ENCODE measurements at places on chromosomes 3 and 15.

DNA sequence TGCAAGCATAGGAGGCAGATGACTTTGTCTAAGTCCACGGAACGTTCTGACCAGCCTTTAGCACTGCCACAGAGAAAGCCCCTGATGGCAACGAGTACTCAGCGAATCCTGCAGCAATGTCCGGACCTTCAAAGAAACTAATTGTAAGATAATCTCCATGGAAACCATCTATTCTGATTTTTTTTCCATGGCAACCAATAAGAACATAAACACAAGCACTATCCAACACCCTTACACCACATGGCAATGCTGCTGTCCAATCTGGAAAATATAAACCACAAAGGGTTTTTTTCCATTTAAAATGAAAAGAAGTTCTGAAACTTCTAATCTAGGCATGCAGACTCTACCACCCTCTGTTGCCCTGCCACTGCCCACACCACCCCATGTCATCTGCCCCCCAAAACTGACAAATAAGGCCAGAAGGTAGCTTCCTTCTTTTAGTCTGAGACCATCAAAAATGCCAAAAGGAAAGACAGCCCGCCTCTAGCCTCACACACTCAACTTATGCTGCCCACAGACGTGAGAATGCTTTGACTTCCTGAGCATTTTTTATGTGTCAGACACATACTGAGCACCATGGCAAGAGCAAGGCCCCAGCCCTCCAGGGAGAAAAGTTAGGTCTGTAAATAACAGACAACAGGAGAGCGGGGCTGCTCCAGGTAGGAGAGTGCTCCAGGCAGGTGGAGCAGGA is 44.5 kb downstream of the POC1A start:
- H3K4me1 ChIP-seq = peaks cover 18% of the 10 kb centered on the region
- no peaks in the 10 kb centered on the region for H3K27me3 ChIP-seq
- no peak for DNase-seq
- H3K4me3 ChIP-seq = no peak overlapping the region
- peaks cover 1% of the 10 kb centered on the region for H3K36me3 ChIP-seq
- no peak overlapping the region for H3K27ac ChIP-seq

DNA sequence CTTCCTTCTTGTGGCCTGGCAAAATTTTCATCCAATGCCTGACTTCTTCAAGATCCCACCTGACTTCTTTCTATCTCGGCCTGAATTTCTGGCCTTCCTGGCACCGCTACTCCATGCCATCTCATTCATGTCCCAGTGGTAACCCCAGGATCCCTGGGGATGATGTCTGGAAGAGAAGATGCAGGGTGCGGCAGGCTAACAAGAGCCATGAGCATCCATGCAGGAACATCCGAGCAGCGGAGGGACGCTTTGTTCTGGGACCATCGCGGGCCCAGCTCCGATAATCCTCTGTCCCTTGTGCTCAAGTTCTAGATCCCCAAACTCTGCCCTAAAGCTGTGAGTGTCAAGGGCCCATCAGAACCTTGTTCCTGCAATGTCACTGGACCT is 10.9 kb downstream of the MYL3 start:
- DNase-seq = no peak
- peaks cover 3% of the 10 kb centered on the region for H3K4me1 ChIP-seq
- no peak overlapping the region for H3K4me3 ChIP-seq
- H3K36me3 ChIP-seq = no peaks in the 10 kb centered on the region
- no peak overlapping the region for H3K27ac ChIP-seq
- H3K27me3 ChIP-seq = no peaks in the 10 kb centered on the region

GRCh38 chr3:149662240-149662887 is 4.5 kb upstream of the WWTR1 start:
- peaks cover 10% of the 10 kb centered on the region for H3K4me1 ChIP-seq
- H3K4me3 ChIP-seq = no peak overlapping the region
- no peaks in the 10 kb centered on the region for H3K36me3 ChIP-seq

DNA sequence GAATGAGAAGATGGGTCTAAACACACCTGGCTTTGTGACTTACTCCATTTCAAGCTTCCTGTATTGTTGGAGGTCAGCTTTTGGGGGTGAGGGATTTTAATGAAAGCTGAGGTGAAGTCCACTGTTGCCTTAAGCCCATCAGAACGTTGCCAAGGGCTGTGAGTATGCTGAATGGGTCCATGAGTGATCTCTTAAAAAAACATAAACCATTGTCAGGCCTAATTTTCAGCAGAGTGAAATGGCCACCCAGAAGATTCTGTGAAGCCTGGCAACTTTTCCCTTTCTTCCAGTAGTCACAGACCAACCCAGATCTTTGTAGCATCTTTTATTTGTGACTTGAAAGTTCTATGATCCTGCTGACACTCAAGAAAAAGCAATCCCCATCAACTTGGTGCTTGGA is 87.0 kb downstream of the SMAD3 start:
- H3K36me3 ChIP-seq = no peaks in the 10 kb centered on the region
- H3K4me3 ChIP-seq = no peak overlapping the region
- H3K4me1 ChIP-seq = peaks cover 2% of the 10 kb centered on the region
- H3K27ac ChIP-seq = no peak overlapping the region
- no peak for DNase-seq

GRCh38 chr15:88637841-88638625 is 783 bp upstream of the ISG20 start:
- peak overlapping the region; percentile 96 for H3K27ac ChIP-seq
- peaks cover 16% of the 10 kb centered on the region for H3K4me1 ChIP-seq
- no peaks in the 10 kb centered on the region for H3K27me3 ChIP-seq

DNA sequence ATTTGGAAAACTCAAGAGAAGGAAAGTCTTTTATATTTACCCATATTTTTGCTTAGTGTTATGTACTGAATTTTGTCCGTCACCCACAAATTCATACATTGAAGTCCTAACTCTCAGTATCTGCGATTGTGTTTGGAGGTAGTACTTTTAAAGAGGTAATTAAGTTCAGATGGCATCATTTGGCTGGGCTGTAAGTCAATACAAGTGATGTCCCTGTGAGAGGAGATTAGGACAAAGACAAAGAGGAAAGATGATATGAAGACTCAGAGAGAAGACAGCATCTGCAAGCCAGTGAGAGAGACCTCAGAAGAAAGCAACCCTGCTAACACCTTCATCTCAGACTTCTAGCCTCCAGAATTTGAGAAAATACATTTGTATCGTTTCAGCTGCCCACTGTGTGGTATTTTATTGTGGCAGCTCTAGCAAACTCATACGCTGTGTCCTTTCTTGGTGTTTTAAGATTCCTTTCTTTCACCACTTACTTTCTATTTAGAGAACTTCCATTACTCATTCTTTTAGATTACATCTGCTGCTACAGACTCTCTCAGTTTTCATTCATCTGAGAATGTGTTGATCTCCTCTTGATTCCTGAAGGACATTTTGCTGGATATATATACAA is 17.0 kb downstream of the LRCH3 start:
- no peaks in the 10 kb centered on the region for H3K36me3 ChIP-seq
- no peak overlapping the region for H3K4me3 ChIP-seq
- H3K27me3 ChIP-seq = no peaks in the 10 kb centered on the region
- DNase-seq = no peak

- no peak for DNase-seq
- no peaks in the 10 kb centered on the region for H3K27me3 ChIP-seq
- H3K4me1 ChIP-seq = no peaks in the 10 kb centered on the region
Observed at GRCh38 chr3:106114848-106115247, 246.0 kb upstream of the CBLB start.

GRCh38 chr3:122533931-122534334 is 19.2 kb upstream of the KPNA1 start:
- peaks cover 76% of the 10 kb centered on the region for H3K36me3 ChIP-seq
- no peaks in the 10 kb centered on the region for H3K4me1 ChIP-seq
- H3K27me3 ChIP-seq = no peaks in the 10 kb centered on the region
- no peak for DNase-seq
- no peak overlapping the region for H3K4me3 ChIP-seq

- DNase-seq = no peak
- no peak overlapping the region for H3K4me3 ChIP-seq
- H3K27me3 ChIP-seq = no peaks in the 10 kb centered on the region
- no peaks in the 10 kb centered on the region for H3K36me3 ChIP-seq
- no peak overlapping the region for H3K27ac ChIP-seq
- H3K4me1 ChIP-seq = no peaks in the 10 kb centered on the region
Observed at GRCh38 chr3:64988188-64988587, 300.4 kb upstream of the ADAMTS9 start.

GRCh38 chr15:67101911-67102598 is 36.7 kb downstream of the SMAD3 start:
- no peak for DNase-seq
- no peak overlapping the region for H3K4me3 ChIP-seq
- no peaks in the 10 kb centered on the region for H3K36me3 ChIP-seq
- H3K27me3 ChIP-seq = no peaks in the 10 kb centered on the region
- H3K4me1 ChIP-seq = peaks cover 47% of the 10 kb centered on the region
- H3K27ac ChIP-seq = no peak overlapping the region

- H3K4me3 ChIP-seq = no peak overlapping the region
- no peak overlapping the region for H3K27ac ChIP-seq
- no peaks in the 10 kb centered on the region for H3K4me1 ChIP-seq
- no peaks in the 10 kb centered on the region for H3K27me3 ChIP-seq
- no peaks in the 10 kb centered on the region for H3K36me3 ChIP-seq
- DNase-seq = no peak
Observed at GRCh38 chr15:80636675-80637074, 58.4 kb upstream of the ABHD17C start.

- H3K4me1 ChIP-seq = no peaks in the 10 kb centered on the region
- DNase-seq = no peak
- no peaks in the 10 kb centered on the region for H3K36me3 ChIP-seq
- H3K27me3 ChIP-seq = no peaks in the 10 kb centered on the region
Observed at GRCh38 chr15:90337256-90337655, 14.8 kb upstream of the ZNF774 start.

DNA sequence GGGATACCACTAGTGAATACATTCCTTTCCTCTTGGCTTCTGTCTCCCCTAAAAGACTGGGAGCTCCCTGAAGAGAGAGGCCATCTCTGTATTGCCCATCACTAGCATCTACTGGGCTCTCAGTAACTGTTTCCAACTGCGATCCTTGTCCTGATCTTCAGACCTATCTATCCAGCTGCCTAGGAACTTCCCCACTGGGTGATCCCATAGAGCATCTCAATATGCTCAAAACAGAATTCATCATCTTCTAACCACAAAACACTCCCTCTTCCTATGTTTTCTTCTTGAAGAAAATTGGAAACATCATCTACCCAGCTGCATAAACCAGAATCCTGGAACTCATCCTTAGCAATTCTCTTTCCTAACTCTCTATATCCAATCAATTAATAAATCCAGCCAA is 54.6 kb downstream of the PLD1 start:
- peaks cover 13% of the 10 kb centered on the region for H3K4me1 ChIP-seq
- no peaks in the 10 kb centered on the region for H3K36me3 ChIP-seq
- DNase-seq = no peak
- no peaks in the 10 kb centered on the region for H3K27me3 ChIP-seq

- peaks cover 24% of the 10 kb centered on the region for H3K36me3 ChIP-seq
- no peak overlapping the region for H3K4me3 ChIP-seq
- no peak overlapping the region for H3K27ac ChIP-seq
- no peak for DNase-seq
- no peaks in the 10 kb centered on the region for H3K27me3 ChIP-seq
- H3K4me1 ChIP-seq = no peaks in the 10 kb centered on the region
Observed at GRCh38 chr3:134535186-134535970, 49.5 kb downstream of the CEP63 start.

- no peaks in the 10 kb centered on the region for H3K36me3 ChIP-seq
- H3K4me1 ChIP-seq = no peaks in the 10 kb centered on the region
- DNase-seq = no peak
- H3K27ac ChIP-seq = no peak overlapping the region
Observed at GRCh38 chr3:108879915-108880314, 57.3 kb downstream of the TRAT1 start.

GRCh38 chr3:52522651-52523251 is 10.9 kb downstream of the NT5DC2 start:
- no peak overlapping the region for H3K27ac ChIP-seq
- DNase-seq = no peak
- H3K4me1 ChIP-seq = no peaks in the 10 kb centered on the region
- no peaks in the 10 kb centered on the region for H3K27me3 ChIP-seq
- no peak overlapping the region for H3K4me3 ChIP-seq

- H3K4me1 ChIP-seq = no peaks in the 10 kb centered on the region
- no peak for DNase-seq
- H3K36me3 ChIP-seq = no peaks in the 10 kb centered on the region
- no peaks in the 10 kb centered on the region for H3K27me3 ChIP-seq
- no peak overlapping the region for H3K4me3 ChIP-seq
- H3K27ac ChIP-seq = no peak overlapping the region
Observed at GRCh38 chr3:86973440-86973839, 17.5 kb downstream of the VGLL3 start.

- no peak for DNase-seq
- no peak overlapping the region for H3K4me3 ChIP-seq
- H3K36me3 ChIP-seq = no peaks in the 10 kb centered on the region
- no peaks in the 10 kb centered on the region for H3K27me3 ChIP-seq
- H3K27ac ChIP-seq = no peak overlapping the region
Observed at GRCh38 chr3:144677103-144677502, 705.5 kb downstream of the DIPK2A start.

- no peaks in the 10 kb centered on the region for H3K27me3 ChIP-seq
- H3K36me3 ChIP-seq = no peaks in the 10 kb centered on the region
- H3K4me3 ChIP-seq = no peak overlapping the region
- no peak overlapping the region for H3K27ac ChIP-seq
Observed at GRCh38 chr15:68667800-68668625, 89.2 kb downstream of the CORO2B start.

GRCh38 chr3:102151935-102152334 is 282.9 kb upstream of the ZPLD1 start:
- no peaks in the 10 kb centered on the region for H3K4me1 ChIP-seq
- no peak for DNase-seq
- no peaks in the 10 kb centered on the region for H3K36me3 ChIP-seq
- no peaks in the 10 kb centered on the region for H3K27me3 ChIP-seq
- no peak overlapping the region for H3K4me3 ChIP-seq

- peaks cover 4% of the 10 kb centered on the region for H3K36me3 ChIP-seq
- H3K27ac ChIP-seq = no peak overlapping the region
- no peaks in the 10 kb centered on the region for H3K27me3 ChIP-seq
- H3K4me1 ChIP-seq = no peaks in the 10 kb centered on the region
- no peak overlapping the region for H3K4me3 ChIP-seq
- DNase-seq = no peak
Observed at GRCh38 chr3:179726075-179726699, 73.3 kb downstream of the USP13 start.

- no peak overlapping the region for H3K4me3 ChIP-seq
- no peaks in the 10 kb centered on the region for H3K27me3 ChIP-seq
- H3K36me3 ChIP-seq = no peaks in the 10 kb centered on the region
- no peak for DNase-seq
- no peaks in the 10 kb centered on the region for H3K4me1 ChIP-seq
Observed at GRCh38 chr3:16768956-16769355, 115.8 kb upstream of the PLCL2 start.

GRCh38 chr3:185677146-185677829 is 91.2 kb downstream of the SENP2 start:
- H3K4me1 ChIP-seq = no peaks in the 10 kb centered on the region
- no peaks in the 10 kb centered on the region for H3K27me3 ChIP-seq
- no peak overlapping the region for H3K27ac ChIP-seq
- H3K4me3 ChIP-seq = no peak overlapping the region
- H3K36me3 ChIP-seq = no peaks in the 10 kb centered on the region

GRCh38 chr3:184129012-184129411 is 6.1 kb upstream of the EIF2B5 start:
- peaks cover 5% of the 10 kb centered on the region for H3K4me1 ChIP-seq
- H3K4me3 ChIP-seq = no peak overlapping the region
- H3K36me3 ChIP-seq = no peaks in the 10 kb centered on the region

Data from liver (tissue), 10 donors.